ENCODE measurements at places on chromosomes 4 and X.

GRCh38 chr4:88908003-88908402 lies 149.0 kb downstream of the FAM13A start:
- no peak for DNase-seq

DNA sequence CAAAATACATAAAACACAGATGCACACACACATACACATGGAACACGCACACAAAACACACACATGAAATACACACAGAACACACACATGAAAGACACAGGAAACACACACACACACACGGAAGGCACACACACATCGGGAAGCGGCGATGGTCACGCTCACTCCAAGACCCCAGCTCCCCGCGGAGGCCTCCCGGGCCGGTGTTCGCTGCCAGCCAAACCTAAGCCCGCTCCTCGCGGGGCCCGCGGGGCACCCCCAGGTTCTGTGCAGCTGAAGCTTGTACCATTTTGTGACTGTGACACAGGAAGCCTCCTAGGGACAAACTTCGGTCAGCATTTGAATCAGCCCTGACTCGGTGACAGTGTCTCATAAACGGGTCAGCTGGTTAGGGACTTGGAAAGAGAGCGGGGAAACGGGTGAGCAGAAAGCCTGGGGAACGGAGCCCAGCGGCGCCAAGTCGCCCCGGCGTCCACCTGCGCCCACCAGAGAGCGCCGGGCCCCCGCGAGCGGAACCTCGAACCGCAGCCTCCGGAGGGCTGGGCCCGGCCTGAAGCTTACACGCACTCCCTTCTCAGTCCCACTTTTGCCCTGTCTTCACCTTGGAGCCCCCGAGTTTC lies 32.1 kb downstream of the F11 start:
- DNase-seq: no peak

DNA sequence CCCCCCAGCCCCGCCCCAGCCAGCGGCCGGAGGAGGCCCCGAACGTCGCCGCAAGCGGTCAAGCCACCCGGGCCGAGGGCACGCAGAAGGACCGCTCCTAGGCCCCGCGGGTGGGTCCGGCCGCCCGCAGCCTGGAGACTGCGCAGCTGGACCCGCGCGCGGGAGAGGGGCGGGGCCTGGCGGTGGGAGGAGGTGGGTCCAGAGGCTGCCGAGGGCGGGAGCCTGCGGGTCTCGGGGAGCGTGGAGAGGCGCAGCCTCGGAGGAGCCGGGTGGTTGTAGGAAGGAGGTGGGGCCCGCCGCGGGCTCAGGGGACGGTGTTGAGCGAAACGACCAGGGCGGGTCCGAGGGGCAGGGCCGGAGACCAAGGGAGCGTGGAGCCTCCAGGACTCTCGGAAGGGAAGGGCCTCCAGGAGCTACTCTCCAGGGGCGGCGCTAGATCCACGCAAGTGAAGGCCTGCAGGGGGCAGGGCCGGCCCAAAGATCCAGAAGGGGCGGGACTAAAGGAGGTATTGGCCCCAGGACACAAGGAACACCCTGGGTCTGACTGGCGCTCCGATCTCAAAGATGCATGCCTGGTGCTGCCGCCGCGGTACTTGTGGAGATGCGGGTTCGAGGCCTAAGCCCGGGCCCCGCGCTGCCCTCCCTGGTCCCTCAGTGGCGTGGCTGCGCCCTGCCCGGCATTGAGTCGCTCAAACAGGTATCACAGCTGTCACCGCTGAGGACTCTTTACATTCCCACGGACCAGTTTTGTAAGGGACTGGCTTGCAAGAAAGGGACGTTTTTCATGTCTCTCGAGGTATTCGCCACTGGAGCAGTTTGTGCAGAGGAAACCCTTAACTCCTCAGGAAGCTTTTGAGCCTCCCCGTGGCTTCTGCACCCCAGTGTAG lies 5.9 kb downstream of the TIMM17B start:
- peak; percentile 46 for DNase-seq

DNA sequence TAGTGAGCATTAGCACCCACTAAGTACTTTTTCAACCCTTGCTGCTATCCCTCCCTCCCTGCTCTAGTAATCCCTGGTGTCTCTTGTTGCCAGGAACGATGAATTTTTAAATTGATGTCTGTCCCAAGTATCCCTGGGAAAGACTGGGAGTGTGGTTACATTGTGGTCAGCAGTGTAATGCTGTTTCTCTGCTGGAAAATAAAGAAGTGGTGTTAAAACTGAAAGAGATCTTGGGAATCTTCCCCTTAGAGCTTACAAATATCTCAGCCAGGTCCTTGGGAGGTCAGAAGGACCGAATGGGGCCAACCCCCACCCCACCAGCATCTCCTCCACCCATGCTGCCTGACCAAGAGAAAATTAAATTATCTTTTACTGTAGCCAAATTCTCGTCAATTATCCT lies 174.5 kb upstream of the MXRA5 start:
- DNase-seq: no peak

DNA sequence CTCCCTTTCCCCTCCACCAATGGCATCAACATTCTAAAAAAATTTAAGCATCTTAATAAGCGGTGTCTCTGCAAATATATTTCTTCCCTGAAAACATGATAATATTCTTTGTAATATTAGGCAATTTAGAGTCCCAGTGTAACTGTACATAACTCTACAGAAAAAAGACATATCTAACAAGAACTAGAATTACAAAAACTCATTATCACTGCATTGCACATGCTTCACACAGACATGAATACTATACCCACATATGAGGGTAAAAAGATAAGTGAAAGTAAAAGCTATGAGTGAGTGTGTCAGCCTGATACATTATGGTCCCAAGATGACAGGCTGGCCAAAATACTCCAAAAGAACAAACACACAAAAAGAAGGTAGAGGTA lies 2.4 kb upstream of the FGB start:
- no peak for DNase-seq

- DNase-seq: no peak
Observed at GRCh38 chrX:68989865-68990606, 161.2 kb downstream of the EFNB1 start.

DNA sequence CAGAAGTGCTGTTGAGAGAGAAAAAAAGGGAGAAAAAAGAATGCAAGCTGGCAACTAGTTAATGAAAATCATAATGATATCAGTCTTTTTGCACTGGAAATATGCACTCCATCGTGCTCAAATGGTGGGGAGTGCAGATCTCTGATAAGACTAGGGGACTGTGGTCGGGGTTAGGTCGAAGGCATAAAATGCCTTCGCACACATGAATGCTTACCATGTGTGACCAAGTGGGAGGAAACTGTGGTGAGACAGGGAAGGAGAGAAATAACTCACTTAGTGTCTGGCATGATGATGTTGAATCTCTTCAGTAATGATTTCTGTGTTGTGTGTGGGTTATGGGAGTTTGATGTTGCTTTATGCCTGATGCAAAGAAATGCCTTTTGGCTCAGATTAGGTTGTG lies 358.9 kb downstream of the FBXO8 start:
- DNase-seq: no peak

GRCh38 chr4:184432127-184432922 lies 42.0 kb downstream of the IRF2 start:
- no peak for DNase-seq

- DNase-seq: no peak
Observed at GRCh38 chr4:147088146-147088545, 142.5 kb upstream of the TTC29 start.

- DNase-seq: no peak
Observed at GRCh38 chr4:37893164-37893563, 2.3 kb downstream of the TBC1D1 start.

DNA sequence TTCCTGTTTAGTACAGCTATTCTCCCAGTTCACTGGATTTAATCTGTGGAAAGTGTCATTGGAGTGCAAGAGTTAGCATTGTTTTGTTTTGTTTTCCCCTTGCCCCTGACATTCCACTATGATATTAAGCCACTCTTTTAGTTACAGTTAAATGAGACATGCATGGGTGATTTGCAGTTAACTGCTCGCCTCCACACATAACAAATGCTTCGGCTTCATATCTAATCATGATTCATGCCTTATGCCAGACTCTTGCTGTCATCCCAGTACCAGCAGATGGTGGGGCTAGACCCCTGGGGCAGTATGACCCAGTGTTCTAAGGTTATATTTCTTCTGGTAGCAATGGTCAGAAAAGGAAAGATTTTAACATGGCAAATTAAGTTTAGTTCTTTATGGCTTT lies 80.1 kb downstream of the RAP1GDS1 start:
- no peak for DNase-seq

DNA sequence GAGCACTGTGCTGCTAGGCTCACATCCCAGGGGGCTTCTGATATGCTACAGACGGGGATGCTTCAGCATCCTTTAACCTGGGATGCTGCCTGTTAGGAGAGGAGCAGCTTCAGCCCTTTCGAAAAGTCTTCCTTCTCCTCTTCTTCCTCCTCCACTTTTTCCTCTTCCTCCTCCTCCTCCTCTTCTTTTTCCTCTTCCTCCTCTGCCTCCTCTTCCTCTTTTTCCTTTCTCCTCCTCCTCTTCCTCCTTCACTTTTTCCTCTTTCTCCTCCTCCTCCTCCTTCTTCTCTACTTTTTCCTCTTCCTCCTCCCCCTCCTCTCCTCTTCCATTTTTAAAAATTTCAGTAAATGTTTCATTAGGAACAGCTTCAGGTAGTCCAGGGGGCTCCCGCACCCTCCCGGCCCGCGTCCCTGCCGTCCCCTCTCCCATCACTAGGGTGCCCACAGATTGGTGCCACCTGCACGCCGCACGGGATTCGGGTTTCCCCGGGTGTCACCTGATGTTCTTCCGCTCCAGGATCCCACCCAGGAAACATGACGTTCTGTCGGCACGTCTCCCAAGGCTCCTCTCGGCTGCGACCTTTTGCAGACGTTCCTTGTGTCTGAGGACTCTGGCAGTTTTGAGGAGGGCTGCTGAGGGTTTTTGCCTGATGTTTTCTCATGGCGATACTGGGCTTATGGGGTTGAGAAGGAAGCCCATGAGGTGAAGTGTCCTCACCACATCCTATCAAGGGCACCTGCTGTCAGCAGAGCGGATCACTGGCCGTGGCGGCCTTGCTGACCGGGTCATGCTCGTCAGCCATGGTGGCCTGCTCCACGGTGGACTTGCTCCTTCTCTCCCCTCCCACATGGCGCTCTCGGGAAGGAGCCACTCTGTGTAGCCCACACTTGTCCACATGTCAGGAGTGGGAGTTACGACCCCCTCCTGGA lies 83.4 kb upstream of the AFAP1 start:
- no peak for DNase-seq

DNA sequence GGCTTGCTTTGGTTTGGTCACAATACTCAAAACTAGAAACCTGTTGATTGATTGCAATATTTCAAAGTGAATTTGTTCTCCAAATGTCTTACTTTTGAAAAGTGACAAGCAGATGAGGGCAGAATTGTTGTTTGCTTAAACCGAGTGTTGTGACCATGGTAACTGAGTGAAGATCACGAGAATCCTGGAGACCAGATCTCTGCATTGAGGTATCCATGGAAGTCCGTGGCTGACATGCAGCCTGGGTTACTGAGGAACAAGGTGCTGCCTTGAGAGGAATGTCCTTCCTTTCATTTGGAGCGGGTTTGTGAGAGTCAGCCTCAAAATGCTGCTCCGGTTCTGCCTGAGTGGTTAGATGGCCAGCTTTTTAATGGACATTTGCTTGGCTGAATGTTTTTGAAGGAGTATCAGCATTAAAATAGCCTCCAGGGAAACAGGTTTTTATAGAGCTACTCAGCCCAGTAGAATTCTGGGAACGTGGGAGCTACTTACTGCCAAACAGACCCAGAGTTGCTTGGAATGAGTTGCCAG lies 31.3 kb downstream of the NYX start:
- no peak for DNase-seq

GRCh38 chrX:64342811-64343210 lies 52.4 kb downstream of the MTMR8 start:
- DNase-seq: no peak

DNA sequence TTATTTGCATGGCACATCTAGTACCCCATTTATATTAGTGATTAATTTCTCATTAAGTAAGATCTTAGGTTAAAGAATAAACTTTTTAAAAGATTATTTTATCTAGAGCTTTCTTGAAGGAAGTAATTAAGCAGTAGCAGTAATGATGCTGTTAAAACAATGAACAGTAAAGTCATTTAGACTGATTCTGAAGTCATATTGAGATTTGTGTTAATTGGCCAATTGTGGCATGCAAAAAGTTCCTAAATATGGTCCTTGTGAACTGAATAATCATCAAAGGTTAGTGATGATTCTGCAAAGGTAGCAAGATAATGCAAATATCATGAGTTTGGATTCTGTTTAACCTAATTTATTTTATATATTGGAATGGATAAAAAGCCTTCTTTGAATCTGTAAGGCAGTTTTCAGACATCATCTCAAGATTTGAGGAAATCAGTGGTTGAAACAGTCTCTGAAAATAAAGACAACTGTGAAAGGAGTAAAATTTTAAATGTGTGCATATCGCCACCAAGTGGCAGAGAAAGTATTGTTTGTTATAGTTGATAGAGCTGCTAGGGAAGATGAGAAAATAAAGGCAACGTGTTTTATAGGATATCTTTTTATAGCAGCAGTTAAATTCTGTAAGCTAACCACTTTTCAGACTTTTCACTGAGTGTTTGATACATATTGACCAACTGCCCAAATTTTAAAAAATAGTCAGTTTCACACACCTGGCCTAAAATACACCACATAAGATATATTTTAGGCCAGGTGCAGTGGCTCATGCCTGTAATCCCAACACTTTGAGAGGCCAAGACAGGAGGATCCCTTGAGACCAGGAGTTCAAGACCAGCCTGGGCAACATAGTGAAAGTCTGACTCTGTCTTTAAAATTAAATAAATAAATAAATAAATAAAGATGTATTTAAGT lies 79.6 kb downstream of the CCKAR start:
- no peak for DNase-seq

DNA sequence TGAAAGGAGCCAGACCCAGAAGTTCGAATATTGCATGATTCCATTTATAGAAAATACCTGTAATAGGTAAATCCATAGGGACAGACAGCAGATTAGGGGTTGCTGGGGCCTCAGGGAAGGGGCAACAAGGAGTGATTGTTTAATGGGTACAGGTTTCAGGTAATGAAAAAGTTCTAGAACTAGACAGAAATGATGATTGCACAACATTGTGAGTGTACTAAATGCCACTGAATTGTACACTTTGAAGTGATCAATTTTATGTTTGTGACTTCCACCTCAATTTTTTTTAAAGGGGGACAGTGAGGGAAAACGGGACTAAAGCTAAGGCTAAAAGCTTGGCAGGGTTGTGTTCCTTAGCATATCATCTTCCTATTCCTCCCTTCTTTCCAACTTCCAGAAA lies 23.5 kb downstream of the ZBTB33 start:
- DNase-seq: no peak

DNA sequence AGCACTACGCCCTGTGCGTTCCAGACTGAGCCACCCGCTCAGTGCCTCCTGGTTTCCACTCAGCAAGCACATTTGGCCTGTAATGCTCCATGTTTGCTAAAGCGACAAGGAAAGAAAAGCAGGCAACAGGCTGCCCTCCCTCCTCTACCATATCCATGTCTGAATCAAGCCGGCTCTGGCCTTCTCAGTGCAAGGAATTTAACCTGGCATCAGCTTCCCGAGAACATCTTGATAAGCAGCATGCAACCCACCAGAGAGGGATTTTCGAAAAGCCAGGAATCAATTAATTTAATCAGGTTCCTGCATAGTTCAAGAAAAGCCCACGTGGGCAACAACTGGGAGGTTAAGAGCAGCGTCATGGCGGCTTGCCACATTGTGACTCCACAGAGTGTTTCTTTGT lies 228.2 kb downstream of the HS6ST2 start:
- no peak for DNase-seq

- no peak for DNase-seq
Observed at GRCh38 chr4:26583538-26583864, 383 bp upstream of the TBC1D19 start.

- no peak for DNase-seq
Observed at GRCh38 chrX:65726715-65727114, 59.3 kb downstream of the MSN start.

- no peak for DNase-seq
Observed at GRCh38 chr4:40991908-40992307, 222.4 kb downstream of the APBB2 start.
